ENCODE measurements at places on chromosomes 1 and 21.

GRCh38 chr1:200929530-200930278 is 35.0 kb downstream of the INAVA start:
- no peak for DNase-seq

GRCh38 chr1:204932573-204932909 is 61.9 kb downstream of the NFASC start:
- no peak for DNase-seq

- no peak for DNase-seq
Observed at GRCh38 chr1:215018555-215018954, 64.0 kb upstream of the KCNK2 start.

DNA sequence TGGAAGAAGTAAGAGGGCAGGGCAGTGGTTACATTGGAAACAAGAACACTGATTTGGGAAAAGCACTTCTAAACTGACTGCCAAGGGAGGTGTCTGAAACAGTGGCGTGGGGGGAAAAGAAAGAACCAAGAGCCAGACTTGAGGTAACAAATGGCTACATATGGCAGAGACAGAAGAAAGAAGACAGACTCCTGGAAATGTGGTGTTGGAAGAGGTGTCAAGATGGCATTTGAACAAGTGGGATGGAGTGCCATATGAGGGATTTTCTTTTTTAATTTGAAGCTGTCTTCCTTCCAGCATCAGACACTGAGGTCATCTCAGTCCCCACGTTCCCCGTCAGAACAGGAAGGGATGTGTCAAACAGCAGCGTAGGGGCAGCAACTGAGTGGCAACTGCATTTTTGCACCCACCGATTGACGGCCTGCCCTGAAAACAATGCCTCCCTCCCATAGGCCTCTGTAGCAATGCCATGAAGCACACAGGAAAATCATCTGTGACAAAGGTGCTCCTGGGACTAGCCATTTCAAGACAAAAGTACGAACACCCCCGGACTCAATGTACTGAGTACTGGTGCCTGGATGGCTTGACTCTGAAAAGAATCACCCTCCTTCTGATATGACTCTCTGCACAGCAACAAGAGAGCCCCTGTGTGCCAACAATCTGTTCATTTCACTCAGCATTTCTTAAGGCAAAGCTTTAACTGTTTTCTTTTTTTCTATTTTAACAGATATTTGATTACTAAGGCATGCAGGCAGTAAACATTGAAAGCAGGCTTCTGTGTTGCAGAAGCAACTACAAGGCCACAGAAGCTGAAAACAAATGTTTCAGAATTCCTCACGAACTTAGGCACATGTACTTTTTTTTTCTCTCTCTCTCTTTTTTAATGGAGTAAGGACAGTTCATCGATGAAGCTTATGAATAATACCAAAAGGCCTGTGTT is 37.0 kb downstream of the LPAR3 start:
- no peak for DNase-seq

DNA sequence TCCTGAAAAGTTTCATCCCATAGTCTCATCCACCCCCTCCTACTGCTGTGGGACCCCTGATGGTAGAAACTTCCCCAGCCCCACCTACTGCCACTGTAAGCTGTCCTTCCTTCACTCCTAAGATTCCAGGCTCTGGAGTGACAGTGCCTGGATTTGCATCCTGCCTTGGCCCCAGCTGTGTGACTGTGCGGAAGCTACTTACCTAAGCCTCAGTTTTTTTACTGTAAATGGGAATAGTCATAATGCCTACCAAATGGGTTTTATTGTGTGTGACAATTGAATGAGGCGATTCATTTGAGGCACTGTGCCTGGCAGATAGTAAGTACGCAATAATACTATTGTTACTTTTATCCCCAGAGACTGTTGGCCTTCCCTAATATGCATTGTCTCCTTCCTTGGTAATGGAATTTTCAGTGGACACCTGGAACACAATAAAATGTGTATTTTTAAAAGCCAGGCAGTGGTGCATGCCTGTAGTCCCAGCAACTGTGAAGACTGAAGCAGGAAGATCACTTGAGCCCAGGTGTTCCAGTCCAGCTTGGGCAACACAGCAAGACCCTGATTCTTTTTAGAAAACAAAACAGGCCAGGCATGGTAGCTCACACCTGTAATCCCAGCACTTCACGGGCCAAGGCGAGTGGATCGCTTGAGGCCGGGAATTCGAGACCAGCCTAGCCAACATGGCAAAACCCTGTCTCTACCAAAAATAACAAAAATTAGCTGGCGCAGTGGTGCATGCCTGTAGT is 55.0 kb upstream of the ZNF326 start:
- no peak for DNase-seq

- DNase-seq = no peak
Observed at GRCh38 chr1:245277276-245277675, 122.5 kb downstream of the KIF26B start.

GRCh38 chr21:45155910-45156309 is 81.5 kb downstream of the ADARB1 start:
- no peak for DNase-seq

- DNase-seq = peak; percentile 17
Observed at GRCh38 chr1:110829955-110830553, 42.9 kb upstream of the CD53 start.

DNA sequence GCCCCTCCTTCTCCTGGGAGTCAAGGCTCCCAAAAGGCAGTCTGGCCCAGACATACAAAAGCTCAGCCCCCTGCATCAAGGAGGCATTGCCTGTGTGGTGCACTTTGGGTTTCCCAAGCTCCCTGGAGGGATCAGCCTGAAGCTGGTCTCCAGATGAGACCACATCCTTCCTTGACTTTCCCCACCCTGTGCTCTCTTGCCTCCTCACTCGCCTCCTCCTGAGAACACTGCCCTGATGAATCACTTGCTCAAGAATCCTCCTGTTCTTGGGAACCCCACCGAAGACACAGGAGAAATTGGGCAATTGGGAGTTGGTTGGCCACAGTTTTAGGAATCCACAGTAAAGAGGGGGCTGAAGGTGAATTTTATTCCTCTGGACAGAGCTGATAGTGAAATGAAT is 34.8 kb upstream of the LYST start:
- DNase-seq = no peak
